ENCODE measurements at places on chromosomes 5 and 9.

DNA sequence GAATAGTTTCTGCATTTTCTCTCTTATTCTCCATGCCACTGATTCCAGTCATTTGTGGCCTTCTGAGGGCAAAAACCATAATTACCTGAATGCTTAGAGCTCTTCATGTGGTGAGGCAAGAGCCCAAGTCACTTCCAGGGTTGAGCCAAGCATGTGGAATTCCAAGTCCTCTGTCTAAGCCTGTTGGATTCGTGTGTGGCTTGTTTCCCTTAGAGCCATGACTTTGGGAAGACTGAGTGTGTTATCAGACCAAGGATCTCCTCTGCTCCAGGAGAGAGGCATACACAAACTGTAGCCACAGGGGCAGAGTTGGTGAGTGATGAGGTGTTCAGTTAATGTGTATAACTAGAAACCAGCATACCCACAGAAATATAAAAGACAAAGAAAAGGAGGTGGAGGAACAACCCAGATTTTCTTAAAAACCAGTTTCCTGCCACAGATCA lies 27.1 kb downstream of the SLC22A5 start:
- DNase-seq: no peak

GRCh38 chr5:40478766-40479165 lies 200.9 kb upstream of the PTGER4 start:
- DNase-seq: no peak

- no peak for DNase-seq
Measured at GRCh38 chr9:95507464-95508241, 9.1 kb downstream of the PTCH1 start.

GRCh38 chr5:150762211-150762610 lies 3.4 kb upstream of the DCTN4 start:
- no peak for DNase-seq

DNA sequence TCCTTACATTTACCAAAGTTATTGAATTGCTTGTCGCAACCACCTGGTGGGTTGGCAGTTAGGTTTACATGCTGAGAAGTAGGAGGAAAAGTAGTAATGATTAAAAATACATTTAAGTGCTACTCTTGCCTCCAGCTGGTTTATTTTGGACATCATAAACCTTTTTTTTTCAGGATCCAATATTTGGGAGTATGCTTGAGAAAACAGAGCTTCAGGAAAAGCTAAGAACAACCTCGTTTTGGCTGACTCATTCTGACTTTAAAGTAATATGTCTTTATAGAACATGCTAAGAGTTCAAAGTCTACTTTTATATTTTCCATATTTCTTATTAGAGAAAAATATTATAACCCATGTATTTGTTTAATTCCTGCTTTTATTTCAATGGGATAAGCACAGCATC lies 41.7 kb upstream of the BNC2 start:
- DNase-seq: no peak

- DNase-seq: no peak
Measured at GRCh38 chr5:89047571-89047970, 164.6 kb upstream of the MEF2C start.

DNA sequence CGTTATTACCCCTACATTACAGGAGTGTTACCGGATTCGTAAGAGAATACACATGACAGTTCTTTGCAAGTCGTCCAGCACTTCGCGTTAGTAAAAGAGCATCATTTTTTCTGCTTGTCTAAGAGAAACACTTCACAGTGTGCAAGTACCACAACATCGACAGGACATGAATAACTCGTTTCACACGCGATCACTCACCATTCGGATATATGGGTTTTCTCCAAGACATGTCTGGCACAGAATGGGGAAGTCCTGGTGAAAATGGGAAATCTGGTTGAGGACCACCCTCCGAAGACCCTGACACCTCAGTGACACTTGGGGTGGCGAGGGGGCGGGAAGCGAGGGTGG lies 642 bp downstream of the RBM22 start:
- DNase-seq: no peak

- no peak for DNase-seq
Measured at GRCh38 chr9:107751567-107752210, 262.1 kb upstream of the KLF4 start.

DNA sequence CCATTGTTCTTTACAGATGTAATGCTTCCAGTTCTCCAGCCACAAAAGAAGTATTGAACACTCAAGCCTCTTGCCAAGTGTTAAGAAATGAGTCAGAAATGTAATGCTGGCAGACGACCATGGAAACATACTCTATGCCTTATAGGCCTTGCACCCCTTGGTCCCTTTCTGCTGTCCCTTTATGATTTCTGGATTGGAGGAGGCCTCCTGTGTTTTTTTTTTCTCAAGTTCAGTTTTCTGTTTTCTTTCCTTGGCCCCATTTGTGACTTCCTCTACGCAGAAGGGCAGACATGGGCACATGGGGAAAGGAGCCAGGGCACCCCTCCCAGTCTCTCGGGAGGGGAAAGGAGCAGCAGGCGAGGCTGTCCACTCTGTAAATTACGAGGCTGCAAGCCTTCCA lies 53.4 kb downstream of the SNX18 start:
- no peak for DNase-seq

DNA sequence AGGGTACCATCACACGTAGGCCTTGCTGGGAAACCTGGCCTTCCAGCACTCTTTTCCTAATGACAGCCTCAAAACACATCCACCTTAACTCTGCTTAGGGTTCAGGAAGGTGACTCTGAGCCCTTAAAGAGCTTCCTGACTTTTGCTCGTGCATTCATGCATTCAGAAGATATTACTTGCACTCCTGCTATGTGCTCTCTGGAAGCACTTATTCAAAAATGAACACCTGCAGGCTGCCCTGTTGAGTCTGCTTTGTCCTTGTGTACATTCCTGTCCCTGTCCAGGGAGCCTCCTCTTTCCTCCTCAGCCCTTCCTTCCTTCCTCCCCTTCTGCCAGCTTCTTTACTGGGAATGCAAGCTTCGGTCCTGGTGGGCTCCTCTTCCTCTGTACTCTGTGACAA lies 61.5 kb downstream of the SPRY4 start:
- DNase-seq: no peak

DNA sequence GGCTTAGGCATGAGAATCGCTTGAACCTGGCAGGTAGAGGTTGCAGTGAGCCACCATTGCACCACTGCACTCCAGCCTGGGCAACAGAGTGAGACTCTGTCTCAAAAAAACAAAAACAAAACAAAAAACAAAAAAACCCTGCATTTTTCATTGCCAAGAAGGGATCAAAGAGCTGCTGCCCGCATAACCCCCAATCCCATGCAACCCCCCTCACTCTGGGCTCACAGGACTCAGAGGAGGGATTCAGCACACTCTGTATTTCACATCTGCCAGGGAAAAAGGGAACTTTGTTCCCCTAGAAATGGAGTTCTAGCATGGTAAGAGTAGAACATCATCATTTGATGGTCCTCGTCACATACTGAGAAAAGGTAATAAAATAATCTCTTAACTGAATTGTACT lies 153.9 kb upstream of the GNA14 start:
- DNase-seq: no peak

DNA sequence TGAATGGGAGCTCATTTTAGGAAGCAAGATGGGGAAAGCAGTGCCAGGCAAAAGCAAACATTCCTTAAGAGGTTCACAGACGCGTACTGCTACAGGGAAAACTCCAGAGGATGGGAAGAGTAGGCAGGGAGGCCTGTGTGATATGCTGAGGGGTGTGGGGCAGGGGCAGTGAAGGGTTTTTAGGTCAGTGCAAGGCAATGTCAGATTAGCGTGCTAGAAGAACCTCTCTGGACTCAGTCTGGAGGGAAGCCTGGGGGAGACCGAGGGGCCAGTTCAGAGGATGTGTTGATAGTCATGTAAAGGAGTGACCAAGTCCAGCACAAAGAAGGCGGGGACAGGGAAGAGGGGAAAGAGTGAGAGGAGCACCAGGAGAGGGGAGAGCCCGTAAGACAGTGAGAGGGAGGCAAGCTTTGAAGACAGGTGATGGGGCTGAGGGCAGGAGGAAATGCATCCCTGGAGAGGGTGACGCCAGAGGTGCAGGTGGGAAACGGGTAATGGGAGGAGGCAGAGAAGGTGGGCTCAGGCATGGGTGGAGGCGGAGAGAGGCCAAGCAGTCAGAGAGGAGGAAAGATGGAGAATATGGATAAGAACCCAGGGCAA lies 134.5 kb downstream of the MTX3 start:
- no peak for DNase-seq

- no peak for DNase-seq
Measured at GRCh38 chr5:98635656-98636055, 137.8 kb upstream of the RGMB start.

DNA sequence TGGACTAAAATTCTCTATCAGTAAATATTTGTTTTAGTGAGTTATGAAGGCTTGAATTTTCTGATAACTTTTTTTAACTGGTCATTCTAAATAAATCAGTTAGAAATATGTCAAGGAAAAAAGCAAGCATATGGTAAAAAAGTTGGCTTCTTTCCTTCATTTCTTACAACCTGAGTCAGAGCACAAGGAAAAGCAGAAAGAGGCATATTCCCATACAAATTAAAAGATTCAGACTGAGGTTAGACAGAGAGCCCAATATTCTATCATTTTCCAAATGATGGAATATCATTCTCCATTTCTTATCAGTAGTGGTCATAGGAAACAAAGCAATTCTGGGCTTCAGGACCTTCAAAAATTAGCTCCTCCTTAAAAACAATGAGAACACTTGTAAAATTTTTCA lies 732.1 kb downstream of the MAT2B start:
- DNase-seq: no peak

DNA sequence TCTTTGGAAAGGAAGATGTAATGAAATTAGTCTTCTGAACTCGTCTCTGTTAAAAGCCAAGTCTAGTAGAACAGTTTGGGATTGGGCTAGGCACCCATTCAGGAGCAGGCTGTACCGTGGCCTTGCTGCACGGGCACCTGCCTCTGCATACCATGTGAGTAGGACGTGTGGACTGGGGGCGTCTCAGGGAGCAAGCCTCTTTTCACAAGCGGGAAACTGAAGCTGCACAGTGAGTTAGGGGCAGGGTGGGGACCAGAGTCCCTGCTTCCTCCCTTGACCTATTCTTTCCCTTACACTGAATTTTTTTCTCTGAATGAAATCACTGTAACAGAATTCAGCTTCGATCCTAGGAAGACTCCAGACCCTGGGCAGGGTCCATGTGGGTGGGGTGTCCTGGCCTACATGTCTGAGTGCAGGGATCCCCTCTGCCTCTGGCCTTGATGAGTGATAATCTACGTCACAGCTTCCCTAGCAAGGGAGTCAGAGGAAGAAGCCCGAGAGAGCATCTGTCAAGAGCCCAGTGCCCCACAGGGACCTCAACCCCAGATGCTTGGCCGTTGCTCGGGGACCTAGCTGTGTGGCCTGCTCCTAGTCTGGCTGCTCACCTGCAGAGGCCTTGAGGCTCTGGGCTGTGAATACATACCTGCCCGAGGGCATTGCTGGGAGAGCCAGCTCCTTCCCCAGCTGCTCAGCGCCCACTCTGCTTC lies 15.1 kb downstream of the PHF2 start:
- no peak for DNase-seq

GRCh38 chr5:74957029-74957784 lies 91.0 kb upstream of the FAM169A start:
- no peak for DNase-seq

- DNase-seq: no peak
Measured at GRCh38 chr5:38867416-38867815, 21.6 kb downstream of the OSMR start.

DNA sequence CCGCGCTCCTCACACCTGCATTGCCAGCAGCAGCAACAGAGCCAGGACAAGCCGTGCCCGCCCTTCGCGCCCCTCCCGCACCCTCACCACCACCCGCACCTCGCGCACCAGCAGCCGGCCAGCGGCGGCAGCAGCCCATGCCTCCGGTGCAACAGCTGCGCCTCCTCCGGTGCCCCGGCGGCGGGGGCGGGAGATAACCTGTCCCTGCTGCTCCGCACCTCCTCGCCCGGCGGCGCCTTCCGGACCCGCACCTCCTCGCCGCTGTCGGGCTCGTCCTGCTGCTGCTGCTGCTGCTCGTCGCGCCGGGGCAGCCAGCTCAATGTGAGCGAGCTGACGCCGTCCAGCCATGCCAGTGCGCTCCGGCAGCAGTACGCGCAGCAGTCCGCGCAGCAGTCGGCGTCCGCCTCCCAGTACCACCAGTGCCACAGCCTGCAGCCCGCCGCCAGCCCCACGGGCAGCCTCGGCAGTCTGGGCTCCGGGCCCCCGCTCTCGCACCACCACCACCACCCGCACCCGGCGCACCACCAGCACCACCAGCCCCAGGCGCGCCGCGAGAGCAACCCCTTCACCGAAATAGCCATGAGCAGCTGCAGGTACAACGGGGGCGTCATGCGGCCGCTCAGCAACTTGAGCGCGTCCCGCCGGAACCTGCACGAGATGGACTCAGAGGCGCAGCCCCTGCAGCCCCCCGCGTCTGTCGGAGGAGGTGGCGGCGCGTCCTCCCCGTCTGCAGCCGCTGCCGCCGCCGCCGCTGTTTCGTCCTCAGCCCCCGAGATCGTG lies 517 bp downstream of the KCNN2 start:
- DNase-seq: no peak

DNA sequence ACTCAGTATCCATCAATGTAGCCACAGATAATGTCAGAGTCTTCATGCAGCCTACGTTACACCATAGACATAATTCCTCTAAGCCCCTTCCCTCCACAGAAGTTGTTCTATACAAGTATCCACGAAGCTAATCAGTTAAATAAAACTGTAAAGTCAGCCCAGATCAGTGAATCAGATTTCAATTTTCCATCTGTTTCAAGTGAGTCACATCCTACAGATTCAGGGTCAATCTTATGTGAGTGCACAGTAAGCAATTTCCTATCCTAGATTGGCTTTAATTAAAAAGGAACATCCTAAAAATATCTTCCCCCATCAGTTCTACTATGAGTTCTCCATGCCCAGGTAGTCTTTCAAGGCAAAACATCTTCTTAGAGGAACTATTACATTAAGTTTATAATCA lies 402.5 kb downstream of the EFNA5 start:
- no peak for DNase-seq

DNA sequence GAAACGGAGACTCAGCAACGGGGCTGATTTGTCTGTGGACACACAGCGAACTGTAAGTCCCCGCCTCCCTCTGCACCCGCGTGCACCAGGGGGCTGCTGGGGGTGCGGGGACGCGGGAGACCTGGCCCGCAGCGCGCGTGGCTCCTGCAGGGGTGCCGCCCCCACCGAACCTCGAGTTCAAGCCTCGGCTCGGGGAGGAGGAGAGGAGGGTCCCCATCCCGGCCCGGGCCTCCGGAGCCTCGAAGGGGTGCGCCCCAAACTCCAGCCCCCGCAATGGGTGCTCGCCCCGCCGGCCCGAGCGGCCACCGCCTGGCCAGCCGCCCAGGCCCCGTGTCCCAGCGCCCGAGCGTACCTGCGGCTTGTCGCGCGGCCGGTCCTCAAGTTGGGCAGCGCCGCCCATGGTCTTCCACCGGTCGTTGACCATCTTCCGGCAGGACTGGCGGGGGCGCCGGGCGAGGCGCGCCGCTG lies 829 bp downstream of the FIBCD1 start:
- DNase-seq: no peak

GRCh38 chr9:134814598-134815215 lies 65.9 kb upstream of the FCN2 start:
- no peak for DNase-seq

All from activated CD4-positive, alpha-beta T cell treated with anti-CD3 and anti-CD28 coated beads, Interleukin-2, amount 50 U/mL, for 4 hours (primary cell).